Spleen (tissue), 13 donors: ENCODE measurements at places on chromosomes 11 and 22. TPM values are rescaled to one million over a fixed set of nuclear protein-coding genes. Genes with fewer than 3 reads are reported as not detected.
A peak's percentile ranks its signal among the peaks of the same experiment; 100 is the strongest.

- DNase-seq: no peak
Measured at GRCh38 chr11:65922565-65922964, 3.3 kb downstream of the DRAP1 start.

DNA sequence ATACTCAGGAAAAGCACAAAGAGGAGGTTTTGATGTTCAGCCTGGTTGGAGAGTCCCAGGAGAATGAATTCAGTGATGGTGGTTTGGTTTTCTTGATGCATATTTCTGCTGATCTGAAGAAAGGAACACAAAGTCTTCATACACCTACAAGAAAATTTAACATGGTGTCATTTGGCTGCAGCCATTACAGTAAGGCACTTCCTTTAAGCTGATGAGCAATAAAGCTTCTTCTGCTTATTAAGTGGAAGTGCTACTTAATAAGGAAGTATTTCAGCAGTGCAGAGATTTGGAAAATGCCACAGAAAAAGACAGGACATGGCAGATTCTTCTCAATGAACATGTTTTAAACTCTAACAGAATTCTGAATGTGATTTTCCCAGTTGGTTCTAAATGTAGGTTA, at the start of gene OR1S2:
TSS of gene OR1S2 (minus strand) at position 101 of the 400 bp plus-strand sequence. CDS start at position 101, 0 bp downstream.
- no peak for DNase-seq

DNA sequence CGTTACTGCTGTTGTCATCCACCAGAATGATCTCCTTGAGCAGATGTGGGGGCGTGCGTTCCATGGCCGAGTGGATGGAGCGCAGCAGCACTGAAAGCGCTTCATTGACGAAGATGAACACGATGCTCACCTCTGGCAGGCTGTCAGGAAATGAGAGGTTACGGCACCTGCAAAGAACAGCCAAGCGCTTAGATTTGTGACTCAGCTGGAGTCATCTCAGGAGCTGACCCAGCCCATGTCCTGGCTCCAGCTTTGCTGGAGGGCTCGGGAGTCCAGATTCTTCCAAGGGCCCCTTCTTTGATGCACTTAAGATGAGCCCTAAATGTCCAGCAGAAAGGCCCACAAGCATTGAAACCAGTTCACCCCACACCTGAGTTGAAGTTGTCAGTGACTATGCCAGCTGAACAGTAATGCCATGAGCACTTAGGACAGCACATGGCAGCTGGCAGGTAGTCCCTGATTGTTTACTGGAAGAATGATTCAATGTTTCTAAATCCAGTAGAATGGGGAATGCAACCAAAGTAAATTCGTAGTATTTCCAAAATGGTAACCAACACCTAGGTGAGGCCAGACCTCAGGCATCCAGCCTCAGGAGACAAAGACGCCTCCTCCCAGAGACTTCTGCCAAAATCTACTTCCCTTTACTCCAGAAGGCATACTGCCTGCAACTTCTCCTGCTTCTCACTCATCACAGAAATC, 79.7 kb upstream of the CSNK2A3 start:
- DNase-seq: no peak

GRCh38 chr11:35662061-35662648, 420 bp upstream of the TRIM44 start:
- DNase-seq: no peak

The FOLR1 gene
- total RNA-seq: not detected

DNA sequence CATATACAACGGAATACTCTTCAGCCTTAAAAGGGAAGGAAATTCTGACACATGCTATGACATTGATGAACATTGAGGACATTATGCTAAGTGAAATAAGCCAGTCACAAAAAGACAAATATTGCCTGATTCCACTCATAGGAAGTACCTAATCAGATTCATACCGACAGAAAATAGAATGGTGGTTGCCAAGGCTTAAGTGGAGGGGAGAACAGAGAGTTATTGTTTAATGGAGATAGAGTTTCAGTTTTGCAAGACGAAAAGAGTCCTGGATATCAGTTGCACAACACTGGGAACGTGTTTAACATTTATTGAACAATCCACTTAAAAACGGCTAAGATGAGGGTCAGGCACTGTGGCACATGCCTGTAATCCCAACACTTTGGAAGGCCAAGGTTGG, 45.6 kb upstream of the HIPK3 start:
- DNase-seq: no peak

DNA sequence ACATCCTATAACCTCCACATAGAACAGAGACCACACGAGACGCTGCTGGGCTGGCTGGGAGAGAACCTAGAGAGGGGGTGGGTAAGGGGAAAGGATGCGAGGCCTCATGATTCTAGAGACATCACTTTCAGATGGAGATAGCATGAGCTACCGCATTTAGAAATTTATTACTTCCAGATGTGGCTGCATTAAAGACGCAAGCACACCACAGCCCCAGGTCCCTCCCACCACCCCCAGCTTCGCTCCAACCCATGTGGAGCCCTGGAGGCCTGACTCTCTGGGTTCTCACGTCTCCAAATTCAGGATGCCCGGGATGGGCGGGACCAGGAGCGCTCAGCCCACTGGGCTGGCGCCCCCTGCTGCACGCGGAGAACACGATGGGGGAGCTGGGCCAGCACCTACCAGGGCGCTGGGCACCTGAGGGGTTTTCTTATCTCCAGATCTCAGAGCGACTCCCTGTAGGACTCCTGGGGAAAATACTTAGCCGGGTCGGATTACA, 13.6 kb downstream of the MRPL21 start:
- DNase-seq: peak; percentile 56

The FGF4 gene
- total RNA-seq: not detected

DNA sequence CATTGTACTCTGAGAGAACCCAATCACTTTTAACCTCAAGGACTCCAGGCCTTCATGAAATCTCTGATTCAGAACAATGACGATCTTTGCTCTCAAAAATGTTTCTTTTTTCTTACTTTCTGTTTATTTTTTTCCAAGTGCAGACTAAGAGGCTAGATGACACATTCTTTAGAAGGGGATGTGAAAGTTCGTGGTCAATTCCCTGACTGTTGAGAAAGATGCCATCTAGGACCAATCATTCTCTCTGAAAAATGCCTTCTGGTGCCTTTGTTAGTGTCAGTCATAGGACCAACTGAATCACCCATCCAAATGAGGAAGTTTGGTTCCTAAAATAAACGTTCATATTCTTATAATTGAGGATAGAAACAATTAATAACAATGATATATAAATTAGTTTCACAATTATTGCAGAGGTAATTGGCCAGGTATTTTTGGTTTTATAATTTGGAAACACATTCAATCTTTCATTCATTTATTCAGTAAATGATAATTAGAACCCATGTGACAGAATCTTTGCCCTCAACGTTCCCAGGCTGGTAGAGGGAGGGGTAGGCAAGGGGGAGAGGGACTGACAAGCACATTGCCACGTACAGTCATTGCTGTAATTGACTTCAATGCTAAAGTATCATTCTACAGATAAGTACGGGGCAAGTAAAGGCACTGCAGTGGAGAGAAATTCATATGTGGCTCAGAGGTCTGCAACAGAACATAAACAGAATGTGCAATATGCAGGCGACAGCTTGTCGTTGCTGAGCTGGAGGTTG, 333.4 kb upstream of the MPPED2 start:
- no peak for DNase-seq

GRCh38 chr11:17692931-17693330, 26.4 kb upstream of the MYOD1 start:
- DNase-seq: no peak

The PKP3 gene
- not detected for total RNA-seq

GRCh38 chr11:20337526-20338154, 25.9 kb upstream of the HTATIP2 start:
- no peak for DNase-seq

GRCh38 chr11:93059117-93059957, 89.9 kb downstream of the MTNR1B start:
- DNase-seq: no peak

DNA sequence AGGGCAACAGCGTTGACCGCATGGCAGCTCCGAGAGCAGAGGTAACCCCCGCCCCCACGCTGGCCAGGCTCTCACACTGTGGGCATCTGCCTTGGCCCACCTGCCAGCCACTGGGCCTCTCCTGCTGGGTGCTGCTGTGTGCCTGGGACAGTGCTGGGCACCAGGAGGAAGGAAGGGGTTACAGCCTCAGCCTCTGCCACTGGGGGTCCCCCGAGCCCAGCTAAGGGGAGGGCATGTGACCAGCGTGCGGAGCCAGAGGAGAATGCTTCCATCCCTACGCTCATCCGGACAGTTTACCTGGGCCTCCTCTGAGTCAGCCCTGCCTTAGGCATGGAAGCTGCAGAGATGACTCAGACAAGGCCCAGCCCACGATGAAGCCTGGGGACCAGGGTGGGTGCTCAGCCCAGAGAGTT, 10.9 kb downstream of the NCF4 start:
- no peak for DNase-seq

DNA sequence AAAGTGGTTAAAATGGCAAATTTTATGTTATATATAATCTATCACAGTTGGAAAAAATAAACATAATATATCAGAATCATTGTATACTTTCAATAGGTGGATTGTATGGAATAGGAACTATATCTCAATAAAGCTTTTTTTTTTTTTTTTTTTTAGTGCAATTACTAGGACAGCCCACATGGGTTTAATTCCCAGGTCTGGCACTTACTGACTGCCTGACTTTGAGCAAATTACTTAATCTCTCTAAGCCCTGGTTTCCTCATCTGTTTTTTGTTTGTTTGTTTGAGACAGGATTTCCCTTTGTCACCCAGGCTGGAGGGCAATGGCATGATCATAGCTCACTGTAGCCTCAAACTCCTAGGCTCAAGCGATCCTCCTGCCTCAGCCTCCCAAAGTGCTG, 26.1 kb upstream of the BAIAP2L2 start:
- DNase-seq: no peak

DNA sequence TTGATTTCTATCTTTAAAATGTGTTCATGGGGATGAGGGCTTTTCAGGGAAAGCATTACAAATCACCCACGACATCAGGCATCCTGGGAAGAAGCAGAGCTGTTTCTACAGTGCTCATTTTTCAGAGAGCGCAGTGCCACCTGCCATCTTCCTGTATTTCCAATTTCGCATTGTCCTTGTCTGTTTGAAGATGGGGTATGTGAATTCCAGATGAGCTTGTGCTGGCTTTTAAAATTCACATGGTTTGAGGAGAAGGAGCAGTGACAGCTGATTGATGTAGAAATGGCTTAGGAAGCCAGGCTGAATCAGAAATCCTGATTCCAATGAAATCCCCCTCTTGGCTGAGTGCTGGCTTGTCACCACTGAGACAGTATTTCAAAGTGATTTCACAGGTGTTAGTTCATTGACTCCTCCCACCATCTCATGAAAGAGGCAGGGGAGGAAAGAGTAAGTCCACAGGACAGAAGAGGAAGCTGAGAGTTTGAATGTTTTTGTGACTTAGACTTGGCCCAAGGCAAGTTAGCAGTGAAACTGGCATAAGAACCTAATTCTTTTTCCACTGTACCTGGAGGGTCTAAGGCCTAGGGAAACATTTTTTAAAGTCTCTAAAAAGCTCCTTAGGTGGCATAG, 344.6 kb upstream of the C11orf87 start:
- no peak for DNase-seq

DNA sequence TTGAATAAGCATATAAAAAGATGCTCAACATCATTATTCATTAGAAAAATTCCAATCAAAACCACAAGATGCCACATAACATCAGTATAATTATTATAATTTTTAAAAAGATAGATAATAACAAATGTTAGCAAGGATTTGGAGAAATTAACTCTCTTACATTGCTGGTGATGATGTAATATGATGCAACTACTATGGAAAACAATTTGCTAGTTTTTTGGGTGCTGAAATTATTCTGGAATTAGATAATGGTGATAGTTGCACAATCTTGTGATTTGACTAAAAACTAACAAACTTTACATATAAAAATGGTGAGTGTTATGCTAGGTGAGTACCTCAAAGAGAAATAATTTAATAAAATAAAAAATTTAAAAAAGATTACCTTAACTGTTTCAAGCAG, 412.2 kb downstream of the LRRC4C start:
- no peak for DNase-seq

The SLC37A2 gene
- total RNA-seq: 72.1 TPM
